T-helper 22 cell (primary cell): ENCODE measurements at places on chromosomes 4 and X.

GRCh38 chr4:3525532-3526430 is 6.4 kb downstream of the LRPAP1 start:
- no peak for DNase-seq

DNA sequence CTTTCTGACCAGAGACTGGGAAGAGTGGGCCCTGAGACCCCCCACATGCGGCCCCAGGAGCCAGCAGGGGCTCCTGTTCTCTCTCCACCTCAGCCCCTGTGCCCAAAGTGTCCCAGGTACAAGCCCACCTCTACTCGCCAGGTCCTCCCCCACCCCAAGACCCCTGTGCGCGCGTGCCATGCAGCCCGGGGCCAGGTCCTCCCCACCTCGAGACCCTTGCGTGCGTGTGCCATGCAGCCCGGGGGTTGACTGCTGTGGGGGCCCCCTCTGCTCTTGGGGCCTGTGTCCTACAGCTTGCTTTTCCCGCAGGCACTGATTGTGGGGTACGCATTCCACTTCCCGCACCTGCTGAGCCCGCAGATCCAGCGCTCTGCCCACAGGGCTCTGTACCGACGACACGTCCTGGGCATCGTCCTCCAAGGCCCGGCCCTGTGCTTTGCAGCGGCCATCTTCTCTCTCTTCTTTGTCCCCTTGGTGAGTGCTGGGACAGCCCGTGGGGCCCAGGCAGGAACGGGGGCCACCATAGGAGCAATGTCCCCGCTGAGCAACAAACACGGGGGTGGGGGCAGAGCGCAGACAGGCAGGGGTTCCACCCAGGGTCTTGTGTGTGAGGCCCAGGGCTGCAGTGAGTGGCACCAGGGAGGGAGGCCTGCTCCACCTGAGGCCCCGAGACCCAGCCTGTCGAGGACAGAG is 20.3 kb downstream of the DGKQ start:
- DNase-seq, result no peak

GRCh38 chr4:66628146-66628545 is 917.2 kb downstream of the CENPC start:
- DNase-seq, result no peak

DNA sequence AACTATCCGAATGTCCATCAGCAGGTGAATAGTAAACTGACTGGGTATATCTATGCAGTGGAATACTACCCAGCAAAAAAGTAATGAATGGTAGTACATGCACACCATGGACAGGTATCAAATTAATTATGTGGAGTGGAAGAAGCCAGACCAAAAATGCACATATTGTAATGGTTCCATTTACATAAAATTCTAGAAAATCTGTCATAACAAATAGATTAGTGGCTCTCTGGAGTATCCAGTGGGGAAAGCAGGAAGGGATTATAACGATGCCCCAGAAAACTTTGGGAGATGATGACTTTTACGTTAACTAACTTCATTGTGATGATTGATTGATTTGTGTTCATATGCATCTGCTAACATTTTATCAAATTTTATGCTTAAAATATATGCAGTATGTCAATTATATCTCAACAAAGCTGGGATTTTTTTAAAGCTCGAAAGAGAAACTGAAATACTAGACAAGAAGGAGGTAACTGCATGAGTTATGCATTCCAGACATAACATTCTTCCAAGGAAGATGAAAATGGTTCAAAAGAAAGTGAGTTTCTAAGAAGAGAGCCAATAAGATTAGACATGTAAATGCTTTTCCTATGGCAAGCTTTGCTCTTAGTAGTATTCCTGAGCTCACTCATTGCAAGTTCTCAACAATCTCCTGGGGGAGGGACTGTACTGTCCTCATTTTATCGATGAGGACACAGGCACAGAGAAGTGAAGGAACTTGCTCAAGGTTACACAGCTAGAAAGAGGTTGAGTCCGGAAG is 58.6 kb upstream of the MSX1 start:
- no peak for DNase-seq

DNA sequence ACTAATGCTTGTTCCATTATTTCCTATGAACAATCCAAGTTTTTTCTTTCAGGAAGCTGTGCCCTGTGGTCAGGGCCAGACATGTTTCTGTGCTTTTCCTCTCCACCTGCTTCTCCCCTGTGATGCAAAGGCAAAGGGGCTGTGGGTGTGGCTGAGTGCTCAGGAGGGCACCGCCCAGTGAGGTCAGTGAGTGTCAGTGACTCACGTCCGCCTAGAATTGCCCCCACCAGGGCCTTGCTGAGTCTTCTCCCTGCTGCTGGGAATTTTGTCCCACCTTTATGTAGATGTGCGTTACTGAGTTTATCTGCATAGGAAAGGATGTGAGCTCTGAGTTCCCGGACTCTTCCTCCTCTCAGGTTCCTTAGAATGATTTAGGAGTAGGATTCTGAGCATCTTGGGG is 283.2 kb downstream of the DCHS2 start:
- no peak for DNase-seq

DNA sequence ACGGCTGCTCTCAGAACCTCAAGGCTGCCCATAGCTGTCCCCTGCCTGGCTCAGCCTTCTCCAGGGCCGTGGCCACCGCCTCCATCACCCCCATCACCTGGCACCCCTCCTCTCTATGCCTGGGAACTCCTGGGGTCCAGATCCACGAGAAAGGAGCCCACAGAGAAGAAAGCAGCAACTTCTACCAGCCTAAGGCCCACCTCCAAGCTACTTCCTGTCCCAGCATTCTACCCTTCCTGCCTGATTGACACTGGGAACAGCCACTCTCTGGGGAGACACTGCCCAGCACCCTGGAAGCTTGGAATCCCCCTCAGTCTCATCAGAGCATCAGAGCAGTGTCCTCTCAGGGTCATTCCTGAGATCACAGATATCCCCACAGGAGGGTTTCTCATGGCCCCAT is 36.9 kb upstream of the PROM1 start:
- no peak for DNase-seq
